ENCODE measurements at places on chromosomes 7 and 10.

GRCh38 chr7:157613575-157614322 is 276.9 kb downstream of the DNAJB6 start:
- DNase-seq, result no peak

- no peak for DNase-seq
These were observed 185.9 kb downstream of the MAD1L1 start for GRCh38 chr7:2046581-2047565.

GRCh38 chr7:43113622-43114457 is 1.4 kb downstream of the HECW1 start:
- DNase-seq, result no peak

DNA sequence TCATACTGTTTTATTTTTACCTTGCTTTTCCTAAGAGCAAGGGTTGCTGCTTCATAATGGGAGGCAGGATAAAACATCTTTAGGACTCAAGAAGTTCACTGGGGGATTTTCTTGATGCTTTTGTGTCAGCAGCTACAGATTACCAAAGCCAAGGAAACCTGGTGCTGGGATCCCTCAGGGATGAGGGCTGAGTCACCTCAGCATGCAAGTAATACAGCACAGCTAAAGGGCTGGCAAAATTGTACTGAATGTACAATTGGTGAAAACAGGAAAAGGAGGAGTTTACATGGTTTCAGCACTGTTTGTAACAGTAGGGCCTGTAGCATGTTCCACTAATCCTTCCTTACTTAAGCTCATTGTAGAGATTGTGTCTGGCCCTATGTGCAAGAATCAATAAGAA is 1056.8 kb downstream of the SORCS1 start:
- DNase-seq, result no peak

DNA sequence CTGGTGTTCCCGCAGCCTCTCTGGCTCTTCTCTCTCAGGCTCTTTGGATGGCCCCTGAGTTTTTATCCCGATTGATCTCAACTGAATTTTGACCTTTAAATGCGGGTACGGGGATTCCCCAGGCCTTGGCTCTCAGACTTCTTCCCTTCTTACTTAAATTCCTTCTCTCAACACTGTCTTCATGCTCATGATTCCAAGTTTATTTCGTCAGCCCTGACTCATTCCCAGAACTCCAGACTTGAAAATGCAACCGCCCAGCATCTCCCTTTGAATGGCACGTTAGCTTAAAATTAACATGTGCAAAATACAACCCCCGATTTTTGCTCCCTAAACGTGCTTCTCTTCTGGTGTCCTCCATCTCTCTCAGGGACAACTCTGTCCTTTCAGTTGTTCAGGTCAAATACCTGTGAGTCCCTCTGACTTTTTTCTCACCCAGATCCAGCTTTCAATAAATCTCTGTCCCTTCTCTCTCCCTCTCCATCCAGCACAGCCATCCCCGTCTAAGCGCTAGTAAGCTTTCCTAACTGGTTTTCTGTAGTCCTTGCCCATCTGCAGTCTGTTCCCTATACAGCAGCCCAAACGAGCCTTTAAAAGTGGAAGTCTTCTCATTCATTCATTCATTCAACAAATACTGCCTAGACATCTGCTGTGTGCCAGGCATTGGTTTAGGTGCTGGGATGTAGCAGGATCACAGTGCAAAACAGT is 7.1 kb downstream of the HECW1 start:
- DNase-seq, result peak; percentile 88

DNA sequence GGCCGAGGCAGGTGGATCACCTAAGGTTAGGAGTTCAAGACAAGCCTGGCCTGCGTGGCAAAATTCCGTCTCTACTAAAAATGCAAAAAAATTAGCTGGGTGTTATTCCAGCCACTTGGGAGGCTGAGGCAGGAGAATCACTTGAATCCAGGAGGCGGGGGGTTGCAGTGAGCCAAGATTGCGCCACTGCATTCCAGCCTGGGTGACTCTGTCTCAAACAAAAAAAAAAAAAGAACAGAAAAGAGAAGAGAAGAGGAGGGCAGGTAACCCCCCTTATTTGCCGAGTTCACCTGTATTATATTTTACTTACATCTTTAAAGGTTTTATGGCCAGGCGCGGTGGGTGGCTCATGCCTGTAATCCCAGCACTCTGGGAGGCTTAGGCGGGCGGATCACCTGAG is 91.7 kb downstream of the RNF216 start:
- no peak for DNase-seq

- no peak for DNase-seq
These were observed 123.3 kb downstream of the HIPK2 start for GRCh38 chr7:139654276-139655181.

GRCh38 chr7:155761162-155761561 is 51.1 kb downstream of the SHH start:
- no peak for DNase-seq

- DNase-seq, result peak; percentile 72
These were observed 124.9 kb downstream of the DLG5 start for GRCh38 chr10:77801474-77802161.

GRCh38 chr7:84159435-84159834 is 35.2 kb downstream of the SEMA3A start:
- no peak for DNase-seq

DNA sequence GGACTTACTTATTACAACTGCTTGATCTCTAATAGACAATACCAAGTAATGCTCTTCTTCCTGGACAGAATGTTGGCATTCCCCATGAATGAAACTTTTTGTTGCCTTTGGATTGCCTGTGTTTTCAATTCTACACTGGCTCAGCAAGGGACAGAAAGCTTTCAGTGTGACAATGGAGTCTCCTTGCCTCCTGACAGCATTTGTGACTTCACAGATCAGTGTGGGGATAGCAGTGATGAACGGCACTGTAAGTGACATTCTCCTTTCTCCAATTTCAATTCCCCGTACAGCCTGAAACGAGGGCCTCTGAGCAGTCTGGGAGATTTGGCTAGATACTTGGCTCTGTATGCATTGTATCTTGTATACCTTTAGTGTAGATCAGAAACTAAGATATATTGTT is 290 bp downstream of the MALRD1 start:
- no peak for DNase-seq

DNA sequence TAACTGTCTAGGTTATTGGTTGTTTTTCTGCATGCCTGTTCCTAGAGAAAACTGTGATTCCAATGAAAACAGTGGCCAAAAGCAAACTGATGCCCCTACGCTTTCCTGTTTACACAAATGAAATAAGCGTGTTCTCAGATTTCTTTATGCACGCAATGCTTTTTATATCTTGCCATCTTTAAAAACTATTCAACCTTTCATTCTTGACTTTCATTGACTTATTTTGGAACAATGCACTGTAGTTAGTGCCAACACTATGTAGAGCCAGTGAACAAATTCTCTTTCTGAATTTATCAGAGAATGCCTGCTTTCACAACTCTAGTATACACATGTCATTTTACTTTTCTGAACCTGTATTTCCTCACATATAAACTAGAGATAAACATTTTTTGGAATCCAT is 86.6 kb downstream of the CABCOCO1 start:
- no peak for DNase-seq

DNA sequence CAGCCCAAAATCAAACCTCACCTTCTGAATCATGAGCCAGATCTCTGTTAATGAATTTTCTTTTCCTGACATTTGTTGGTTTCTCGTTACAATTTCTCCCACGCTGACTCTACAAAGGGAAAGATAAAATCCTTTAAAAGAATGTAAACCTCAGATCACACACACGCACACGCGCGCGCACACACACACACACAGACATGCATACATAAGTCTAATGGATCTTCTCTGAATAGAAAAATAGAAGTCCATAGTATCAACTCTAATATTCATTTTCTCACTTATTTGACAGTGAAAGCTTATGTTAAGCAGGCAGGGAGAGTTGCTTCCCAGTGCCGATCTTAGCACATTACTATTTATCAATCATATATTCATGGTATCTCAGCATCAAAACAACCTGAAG is 1.4 kb downstream of the ETV1 start:
- peak; percentile 89 for DNase-seq

GRCh38 chr10:64080071-64080470 is 558.9 kb downstream of the REEP3 start:
- peak; percentile 1 for DNase-seq

- no peak for DNase-seq
These were observed 17.3 kb downstream of the NT5C2 start for GRCh38 chr10:103175580-103176285.

GRCh38 chr7:12764458-12764891 is 77.0 kb downstream of the ARL4A start:
- peak; percentile 41 for DNase-seq

- DNase-seq, result no peak
These were observed 35.0 kb downstream of the RAMP3 start for GRCh38 chr7:45192621-45193041.

DNA sequence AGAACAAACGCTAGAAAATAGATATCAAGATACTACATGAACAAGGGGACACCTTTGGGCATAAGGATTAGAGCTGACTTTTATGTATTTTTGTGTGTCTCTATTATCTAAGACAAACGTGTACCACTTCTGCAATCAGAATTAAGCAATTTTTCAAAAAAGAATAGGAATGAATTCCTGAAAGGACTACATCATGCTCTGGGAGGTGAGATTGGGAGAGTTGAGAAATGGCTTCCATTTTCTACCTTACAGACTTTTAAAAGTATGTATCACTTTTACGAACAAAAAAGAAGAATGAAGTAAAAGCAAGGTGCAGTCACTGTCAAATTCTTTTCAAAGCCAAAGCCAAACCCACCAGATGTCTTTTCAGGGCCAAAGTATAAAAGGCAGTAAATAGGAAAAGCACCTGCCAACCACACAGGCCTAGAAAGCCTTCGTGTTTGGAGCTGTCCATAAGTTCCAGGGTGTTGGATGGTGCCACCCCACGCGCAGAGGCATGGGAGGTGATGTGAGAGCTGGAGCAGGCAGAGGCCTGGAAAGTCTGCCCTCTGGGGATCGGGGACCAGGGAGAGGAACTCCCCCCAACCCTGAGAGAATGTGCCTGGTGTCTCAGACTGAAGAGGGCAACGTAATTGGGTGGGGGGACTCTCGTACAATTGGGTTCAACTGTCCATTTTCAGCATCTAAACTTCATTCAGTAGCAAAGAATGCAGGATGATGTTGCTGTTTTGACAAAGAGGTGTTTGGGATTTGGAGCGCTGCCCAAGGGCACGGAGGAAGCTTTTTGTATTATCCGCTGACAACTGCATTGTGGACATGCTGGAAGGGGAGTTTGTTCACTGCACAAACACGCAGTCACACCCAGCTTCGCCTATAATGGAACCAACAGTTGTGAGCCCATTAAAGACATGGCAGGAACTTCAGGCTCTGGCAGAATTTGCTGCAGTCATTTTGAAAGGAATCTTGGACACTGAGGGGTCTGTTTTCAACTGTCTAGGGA is 17.6 kb upstream of the CTBP2 start:
- no peak for DNase-seq

- DNase-seq, result no peak
These were observed 140.0 kb upstream of the TCERG1L start for GRCh38 chr10:131451407-131452015.

- no peak for DNase-seq
These were observed 116.3 kb upstream of the GDF10 start for GRCh38 chr10:47183704-47184041.

DNA sequence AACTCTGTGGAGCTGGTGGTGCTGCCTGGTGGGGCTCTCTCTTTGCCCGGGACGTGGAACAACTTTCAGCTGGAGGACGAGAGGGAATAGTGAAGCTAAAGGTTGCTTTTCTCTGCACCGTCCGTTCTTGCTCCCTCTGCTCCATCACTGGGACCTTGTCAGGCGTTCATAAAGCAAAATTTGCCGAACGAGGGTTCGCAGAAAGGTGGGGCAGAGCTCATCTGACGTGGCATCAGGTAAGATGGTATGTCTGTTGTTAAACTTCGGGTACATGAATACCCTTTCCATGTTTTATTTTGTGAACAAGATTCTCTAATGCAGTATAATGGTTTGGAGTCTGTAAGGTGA is 416 bp downstream of the BBS9 start:
- no peak for DNase-seq

- DNase-seq, result no peak
These were observed 11.9 kb upstream of the HOXA13 start for GRCh38 chr7:27211764-27212204.

GRCh38 chr10:125006188-125006680 is 64.3 kb downstream of the ZRANB1 start:
- DNase-seq, result peak; percentile 10

DNA sequence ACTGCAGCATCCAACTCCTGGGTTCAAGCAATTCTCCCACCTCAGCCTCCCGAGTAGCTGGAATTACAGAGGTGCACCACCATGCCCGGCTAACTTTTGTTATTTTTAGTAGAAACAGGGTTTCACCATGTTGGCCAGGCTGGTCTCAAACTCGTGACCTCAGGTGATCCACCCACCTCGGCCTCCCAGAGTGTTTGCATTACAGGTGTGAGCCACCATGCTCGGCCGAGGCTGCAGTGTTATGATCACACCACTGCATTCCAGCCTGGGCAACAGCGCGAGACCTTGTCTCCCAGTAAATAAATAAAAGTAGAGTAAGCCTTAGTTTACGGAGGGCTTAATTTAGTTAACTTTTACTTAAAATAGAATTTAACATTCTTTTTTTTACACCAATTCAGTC is 23.7 kb upstream of the IGF2BP3 start:
- DNase-seq, result no peak

- peak; percentile 12 for DNase-seq
These were observed 168.8 kb upstream of the POT1 start for GRCh38 chr7:125098377-125098970.

DNA sequence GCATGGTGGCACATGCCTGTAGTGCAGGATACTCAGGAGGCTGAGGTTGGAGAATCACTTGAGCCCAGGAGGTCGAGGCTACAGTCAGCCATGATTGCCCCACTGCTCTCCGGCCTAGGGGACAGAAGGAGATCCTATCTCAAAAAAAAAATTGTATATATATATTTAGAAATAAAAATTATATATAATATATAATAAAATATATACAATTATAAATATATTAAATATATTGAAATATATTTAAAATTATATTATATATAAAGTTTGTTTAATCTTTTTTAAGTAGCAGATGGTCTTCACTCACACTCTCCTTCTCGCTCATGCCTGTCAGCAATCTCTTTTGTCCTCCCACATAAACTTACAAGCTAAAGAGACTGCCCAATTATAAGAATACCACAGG is 58.5 kb downstream of the LMBR1 start:
- DNase-seq, result no peak

- no peak for DNase-seq
These were observed 251.7 kb downstream of the FZD1 start for GRCh38 chr7:91515961-91516360.

DNA sequence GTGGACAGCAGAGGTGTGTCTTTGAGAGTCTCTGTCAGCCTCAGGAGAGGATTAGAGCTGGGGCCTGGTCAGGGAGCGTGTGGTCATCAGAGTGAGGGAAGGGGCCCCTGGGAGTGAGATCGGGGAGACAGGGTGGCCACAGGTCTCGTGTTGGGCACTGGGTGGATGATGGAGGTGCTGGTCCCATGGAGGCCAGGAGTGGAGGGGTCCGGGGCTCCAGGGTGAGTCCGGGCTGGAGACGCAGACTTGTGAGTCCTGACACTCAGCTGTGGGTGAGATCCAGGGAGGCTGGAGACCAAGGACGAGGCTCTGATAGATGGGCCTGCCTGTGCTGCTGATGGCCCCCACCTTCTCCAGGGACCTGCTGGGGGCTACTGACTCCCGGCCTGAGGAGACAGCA is 88.6 kb downstream of the DYNC2I1 start:
- no peak for DNase-seq
